Left lung (tissue), 14 donors: ENCODE measurements at places on chromosomes 5 and 9. TPM values are rescaled to one million over a fixed set of nuclear protein-coding genes. Genes with fewer than 3 reads are reported as not detected.

Gene TRIM23
- total RNA-seq = 18.4 TPM

Gene RANBP17
- 17.0 TPM for total RNA-seq

- peaks cover 22% of the 10 kb centered on the region for H3K4me1 ChIP-seq
- no peaks in the 10 kb centered on the region for H3K36me3 ChIP-seq
- no peak for DNase-seq
- no peak overlapping the region for H3K4me3 ChIP-seq
- no peaks in the 10 kb centered on the region for H3K27me3 ChIP-seq
These were observed 78.0 kb downstream of the GNAQ start for GRCh38 chr9:77953590-77953989.

DNA sequence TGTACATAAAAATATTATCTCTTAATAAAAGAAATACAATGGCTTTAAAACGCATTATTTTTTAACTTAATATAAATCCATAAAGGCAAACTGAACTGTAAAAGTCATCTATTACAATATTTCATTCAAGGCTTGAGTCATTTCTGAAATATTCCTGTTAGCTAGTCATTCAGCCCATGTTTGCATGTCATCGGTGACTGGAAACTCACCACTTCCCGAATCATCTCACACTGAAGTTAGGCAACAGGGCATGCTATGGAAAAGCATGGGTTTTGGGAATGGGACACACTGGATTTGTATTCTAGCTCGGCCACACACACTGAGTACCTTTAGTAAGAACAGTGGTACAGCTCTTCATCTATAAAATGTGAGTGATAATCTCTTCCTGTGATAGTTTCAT lies 691.1 kb upstream of the C9orf72 start:
- no peak overlapping the region for H3K27ac ChIP-seq
- no peak for DNase-seq
- H3K4me3 ChIP-seq = no peak overlapping the region
- H3K4me1 ChIP-seq = no peaks in the 10 kb centered on the region

- DNase-seq = peak; percentile 77
- H3K4me1 ChIP-seq = no peaks in the 10 kb centered on the region
- no peaks in the 10 kb centered on the region for H3K36me3 ChIP-seq
- no peak within 1 kb of the TSS for H3K4me3 ChIP-seq
These were observed at the start of gene FAM163B for GRCh38 chr9:133609311-133610098. Gene FAM163B (minus strand): TSS chr9:133609389. CDS start chr9:133580223, 29,166 bp downstream.

DNA sequence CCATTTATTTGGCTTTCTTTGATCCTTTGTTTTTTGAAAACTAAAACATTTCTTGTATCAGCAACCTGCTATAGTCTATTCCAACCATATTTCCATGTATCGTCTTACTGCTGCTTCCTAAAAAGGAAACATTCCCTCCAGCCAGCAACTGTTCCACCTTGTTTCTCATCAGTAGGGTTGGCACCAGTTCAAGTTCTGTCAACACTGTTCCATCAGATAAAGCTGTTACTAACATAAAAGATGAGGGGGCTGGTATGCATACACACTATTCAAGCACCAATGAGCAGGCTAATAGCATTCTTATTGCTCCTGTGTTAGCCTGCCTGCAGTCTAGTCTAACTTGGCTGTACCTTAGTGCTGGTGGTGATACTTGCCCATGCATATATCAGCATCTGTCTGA lies 178.3 kb downstream of the CWC27 start:
- H3K27me3 ChIP-seq = no peaks in the 10 kb centered on the region
- no peak overlapping the region for H3K4me3 ChIP-seq
- H3K36me3 ChIP-seq = no peaks in the 10 kb centered on the region
- no peak overlapping the region for H3K27ac ChIP-seq
- no peaks in the 10 kb centered on the region for H3K4me1 ChIP-seq

Gene CYLC2
- not detected for total RNA-seq

Gene SURF2
- total RNA-seq = 16.2 TPM
